ENCODE measurements at places on chromosomes 4 and X.

GRCh38 chr4:71520850-71521249 lies 182.0 kb downstream of the SLC4A4 start:
- DNase-seq: no peak

GRCh38 chrX:776529-777230 lies 146.1 kb downstream of the SHOX start:
- DNase-seq: no peak

DNA sequence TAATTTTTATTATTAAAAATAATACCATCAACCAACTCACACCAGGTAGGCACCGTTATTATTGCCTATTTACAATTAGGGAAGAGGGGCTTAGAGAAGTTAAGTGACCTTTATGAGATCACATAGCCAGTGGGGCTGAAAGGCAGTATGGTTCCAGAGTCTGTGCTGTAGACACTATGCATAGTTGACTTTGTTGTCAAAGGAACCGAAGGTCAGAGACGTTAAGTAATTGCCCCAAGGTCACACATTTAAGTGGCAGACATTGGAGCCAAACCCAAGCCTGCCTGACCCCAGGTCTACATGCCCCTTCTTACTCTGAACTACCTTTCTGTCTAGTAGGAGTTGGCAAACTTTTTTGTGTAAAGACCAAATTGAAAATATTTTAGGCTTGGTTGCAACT lies 36.4 kb downstream of the RHOH start:
- no peak for DNase-seq

DNA sequence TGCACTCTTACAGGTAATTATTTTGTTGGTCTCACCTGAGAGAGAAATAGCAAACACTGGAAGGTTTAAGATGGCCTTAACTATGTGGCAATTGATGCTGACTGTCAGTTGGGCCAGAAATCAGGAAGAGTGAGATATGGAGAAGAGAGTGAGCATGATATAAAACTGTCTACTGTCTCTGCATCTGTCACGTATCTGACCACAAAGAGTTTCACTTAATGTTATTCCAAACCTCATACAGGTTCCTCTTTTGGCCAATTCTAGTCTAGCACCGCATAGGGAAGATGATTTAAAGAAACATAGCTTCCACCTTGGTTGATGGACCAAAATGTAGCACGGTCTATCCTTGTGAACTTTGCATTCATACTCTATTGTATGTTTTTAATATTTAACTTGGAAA lies 381.0 kb upstream of the BOD1L1 start:
- no peak for DNase-seq

- DNase-seq: no peak
Observed at GRCh38 chr4:48270523-48270897, 872 bp upstream of the TEC start.

DNA sequence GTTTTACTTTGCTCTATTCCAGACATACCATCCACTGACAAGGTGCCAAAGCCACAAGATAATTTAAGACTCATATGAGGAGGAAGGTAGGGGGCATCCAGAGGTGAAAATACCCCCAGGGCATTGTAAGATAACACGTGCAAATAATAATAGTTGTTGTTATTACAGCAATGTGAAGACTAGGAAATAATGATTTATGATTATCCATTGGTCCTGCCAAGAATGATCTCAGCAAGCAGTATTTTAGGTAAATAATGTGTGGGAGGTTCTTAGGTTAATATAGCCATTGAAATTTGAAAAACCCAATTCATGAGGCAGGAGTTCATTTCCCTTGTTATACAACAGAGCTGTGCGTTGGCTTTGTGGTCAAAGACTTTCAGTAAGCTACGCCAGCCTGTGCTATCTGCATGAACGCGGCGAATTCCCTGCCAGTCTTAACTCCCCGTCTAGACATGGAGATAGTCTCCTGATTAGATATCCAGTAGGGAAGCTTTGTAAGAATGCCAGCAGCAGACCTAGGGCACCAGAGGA lies 47.2 kb upstream of the MXRA5 start:
- no peak for DNase-seq

DNA sequence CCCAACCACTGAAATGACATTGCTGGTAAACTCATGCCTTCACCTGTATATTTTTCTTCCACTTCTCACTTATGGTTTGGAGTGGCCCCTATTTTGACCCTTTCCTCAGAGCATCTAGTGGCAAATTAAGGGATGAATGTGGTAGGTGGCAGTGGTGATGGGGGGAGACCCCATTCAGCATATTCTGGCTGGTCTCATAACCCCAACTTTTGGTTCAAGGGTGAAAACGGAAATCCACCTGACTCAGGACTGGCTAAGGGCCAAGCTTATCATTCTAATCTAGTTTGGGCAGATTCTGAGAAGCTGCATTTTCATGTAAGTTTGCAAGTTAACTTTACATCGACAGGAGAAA lies 47.0 kb upstream of the NSUN7 start:
- DNase-seq: no peak

DNA sequence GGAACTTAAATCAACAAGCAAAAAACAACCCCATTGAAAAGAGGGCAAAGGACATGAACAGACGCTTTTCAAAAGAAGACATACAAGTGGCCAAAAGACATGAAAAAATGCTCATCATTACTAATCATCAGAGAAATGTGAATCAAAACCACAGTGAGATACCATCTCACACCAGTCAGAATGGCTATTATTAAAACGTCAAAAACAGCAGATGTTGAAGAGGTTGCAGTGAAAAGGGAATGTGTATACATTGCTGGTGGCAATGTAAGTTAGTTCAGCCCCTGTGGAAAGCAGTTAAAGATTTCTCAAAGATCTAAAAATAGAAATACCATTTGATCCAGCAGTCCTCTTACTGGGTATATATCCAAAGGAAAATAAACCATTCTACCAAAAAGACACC lies 22.6 kb downstream of the RTL9 start:
- no peak for DNase-seq

DNA sequence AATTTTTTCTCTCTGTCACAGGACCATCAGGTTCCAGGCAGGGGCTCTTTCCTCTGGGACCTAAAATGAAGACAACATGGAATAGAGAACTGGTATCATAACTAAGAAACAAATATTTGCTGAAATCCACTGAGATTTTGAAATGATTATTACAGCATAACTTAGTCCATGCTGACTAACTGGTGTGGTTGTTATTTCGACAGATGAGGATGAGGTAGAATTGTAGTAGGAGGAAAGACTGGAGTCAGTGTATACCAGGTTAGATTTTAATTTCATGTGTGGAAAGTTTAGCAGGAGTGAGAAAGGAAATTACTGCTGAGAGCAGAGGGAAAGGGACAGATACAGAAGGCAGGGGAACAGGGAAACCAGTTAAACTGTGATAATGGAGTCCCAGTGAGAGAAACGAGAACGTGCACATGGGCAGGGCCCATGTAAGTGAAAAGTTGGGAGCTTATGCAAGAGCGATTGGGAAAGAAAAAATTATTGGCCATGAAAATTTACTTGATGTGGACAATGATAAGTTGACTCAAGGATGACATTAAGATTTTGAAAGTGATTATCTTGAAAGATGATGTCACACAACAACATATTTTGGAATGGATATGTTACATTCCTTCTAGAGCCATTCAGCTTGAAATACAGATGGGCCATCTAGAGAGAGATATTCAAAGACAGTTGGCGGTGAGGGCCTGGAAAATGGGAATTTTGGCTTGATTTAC lies 98.7 kb upstream of the DDIT4L start:
- DNase-seq: no peak

DNA sequence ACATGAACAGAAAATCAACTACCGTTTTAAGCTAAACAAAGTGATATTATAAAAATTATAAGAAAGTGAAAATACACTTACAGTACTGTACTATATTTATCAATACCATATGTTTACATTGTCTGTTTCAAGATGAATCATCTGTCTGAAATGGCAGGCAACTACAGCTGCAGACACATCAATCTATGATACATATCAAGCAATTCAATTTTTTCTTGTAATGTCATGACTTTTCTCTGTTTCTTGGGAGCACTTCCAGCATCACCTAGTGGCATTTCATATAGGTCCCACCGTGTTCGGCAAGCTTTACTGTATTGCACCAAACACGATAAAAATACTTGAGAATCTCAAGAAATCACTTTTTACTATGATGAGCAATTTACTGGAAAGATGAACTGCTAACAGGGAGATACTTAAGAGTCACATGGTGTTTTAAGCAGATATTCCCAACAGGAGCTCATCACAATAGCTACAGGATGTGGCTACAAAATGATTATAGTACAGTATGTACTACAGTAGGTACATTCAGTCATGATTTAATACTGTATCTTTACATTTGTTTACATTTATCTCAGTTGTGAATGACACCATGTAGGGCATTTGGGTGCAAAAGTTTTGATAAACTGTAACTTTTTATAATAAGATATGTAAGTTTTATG lies 207.4 kb downstream of the ADAM29 start:
- no peak for DNase-seq

- DNase-seq: no peak
Observed at GRCh38 chrX:24920769-24921168, 95.0 kb downstream of the ARX start.

DNA sequence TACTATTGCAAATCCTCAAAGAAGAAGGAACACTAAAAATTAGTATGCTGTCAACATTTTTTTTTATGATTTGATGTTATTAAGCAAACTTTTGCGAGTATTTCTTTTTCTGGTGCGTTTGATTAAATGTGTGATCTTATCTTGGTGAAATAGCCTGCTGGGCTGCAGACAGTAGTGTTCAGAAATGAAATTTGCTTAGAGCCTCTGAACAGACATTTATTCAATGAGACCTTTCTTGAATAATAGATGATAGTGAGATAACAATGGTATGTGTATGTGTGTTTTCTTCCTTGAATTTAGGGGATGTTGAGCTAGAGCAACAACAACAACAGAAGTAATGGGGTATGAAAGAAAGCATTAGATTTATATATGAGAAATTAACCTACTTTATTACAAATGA lies 12.7 kb downstream of the ADGRL3 start:
- DNase-seq: no peak

GRCh38 chr4:122980860-122981259 lies 58.5 kb upstream of the NUDT6 start:
- DNase-seq: no peak

DNA sequence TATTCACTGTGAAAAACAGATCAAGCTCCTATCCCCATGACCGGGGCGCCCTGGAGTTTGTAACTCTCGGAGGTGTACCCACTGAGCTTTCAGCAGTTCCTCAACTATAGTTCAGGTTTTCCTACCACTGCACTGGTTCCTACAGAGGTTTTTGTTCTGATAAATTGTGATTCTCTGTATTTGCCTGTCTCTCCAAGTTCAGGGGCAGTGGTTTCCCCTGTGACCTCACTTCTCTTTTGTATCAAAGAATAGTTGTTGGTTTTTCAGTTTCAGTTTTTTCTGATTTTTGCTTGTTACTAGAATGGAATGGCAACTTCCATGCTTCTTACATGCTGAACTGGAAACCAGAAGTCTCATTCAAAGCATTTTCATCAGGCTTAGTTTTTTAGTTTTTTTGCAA lies 56.8 kb upstream of the PLS3 start:
- DNase-seq: no peak

GRCh38 chrX:134745636-134746409 lies 87.6 kb upstream of the PLAC1 start:
- no peak for DNase-seq

- no peak for DNase-seq
Observed at GRCh38 chr4:139898293-139898692, 232.7 kb downstream of the MGST2 start.

- DNase-seq: no peak
Observed at GRCh38 chr4:31662951-31663350, 942.8 kb downstream of the PCDH7 start.

All from hematopoietic multipotent progenitor cell treated with erythropoietin and hydrocortisone succinate and interleukin-3 and kit ligand, for 15 days (in vitro differentiated cells).